Lower lobe of right lung (tissue), 2 donors: ENCODE measurements at places on chromosomes 13 and 19.

DNA sequence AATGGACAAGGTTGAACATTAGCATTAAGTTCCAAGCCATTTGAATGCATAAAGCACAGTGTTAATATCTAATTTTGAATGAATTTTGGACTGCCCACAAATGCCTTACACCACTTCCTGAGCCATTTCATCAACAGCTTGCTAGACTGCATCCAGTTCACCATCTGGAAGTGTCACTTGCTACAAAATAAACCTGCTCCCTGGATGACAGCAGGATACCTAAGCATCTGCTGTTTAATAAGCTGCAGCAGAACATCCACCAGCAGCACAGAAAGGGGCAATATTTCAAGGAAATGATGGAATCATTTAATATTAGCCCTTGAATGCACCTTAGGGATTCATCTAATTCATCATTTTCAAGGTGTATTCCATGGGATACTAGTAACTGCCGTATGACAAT, 76.6 kb upstream of the PCDH9 start:
- H3K36me3 ChIP-seq, result no peaks in the 10 kb centered on the region
- DNase-seq, result no peak
- H3K4me3 ChIP-seq, result no peak overlapping the region
- H3K27me3 ChIP-seq, result no peaks in the 10 kb centered on the region

- no peaks in the 10 kb centered on the region for H3K27me3 ChIP-seq
- no peak for DNase-seq
- H3K36me3 ChIP-seq, result no peaks in the 10 kb centered on the region
- no peaks in the 10 kb centered on the region for H3K4me1 ChIP-seq
Observed at GRCh38 chr19:34600366-34600765, 76.6 kb downstream of the SCGB2B2 start.

GRCh38 chr19:46614114-46614722, 10.7 kb downstream of the PTGIR start:
- H3K27me3 ChIP-seq, result no peaks in the 10 kb centered on the region
- no peak overlapping the region for H3K4me3 ChIP-seq
- H3K4me1 ChIP-seq, result peaks cover 34% of the 10 kb centered on the region
- H3K36me3 ChIP-seq, result peaks cover 15% of the 10 kb centered on the region
- no peak overlapping the region for H3K27ac ChIP-seq

- H3K27me3 ChIP-seq, result no peaks in the 10 kb centered on the region
- no peaks in the 10 kb centered on the region for H3K4me1 ChIP-seq
- H3K27ac ChIP-seq, result no peak within 1 kb of the TSS
- DNase-seq, result peak; percentile 90
- H3K36me3 ChIP-seq, result no peaks in the 10 kb centered on the region
Observed at GRCh38 chr19:49387936-49388372, at the start of gene KASH5. Gene KASH5 (plus strand): TSS chr19:49388249. CDS start chr19:49390884, 2,635 bp downstream.

- H3K27me3 ChIP-seq, result no peaks in the 10 kb centered on the region
- no peaks in the 10 kb centered on the region for H3K36me3 ChIP-seq
- H3K27ac ChIP-seq, result no peak overlapping the region
- DNase-seq, result no peak
- no peak overlapping the region for H3K4me3 ChIP-seq
Observed at GRCh38 chr13:109162248-109163036, 533.0 kb downstream of the MYO16 start.

GRCh38 chr13:33940898-33941297, 122.9 kb downstream of the RFC3 start:
- H3K36me3 ChIP-seq, result no peaks in the 10 kb centered on the region
- no peaks in the 10 kb centered on the region for H3K27me3 ChIP-seq
- no peak overlapping the region for H3K27ac ChIP-seq
- no peaks in the 10 kb centered on the region for H3K4me1 ChIP-seq
- DNase-seq, result no peak

DNA sequence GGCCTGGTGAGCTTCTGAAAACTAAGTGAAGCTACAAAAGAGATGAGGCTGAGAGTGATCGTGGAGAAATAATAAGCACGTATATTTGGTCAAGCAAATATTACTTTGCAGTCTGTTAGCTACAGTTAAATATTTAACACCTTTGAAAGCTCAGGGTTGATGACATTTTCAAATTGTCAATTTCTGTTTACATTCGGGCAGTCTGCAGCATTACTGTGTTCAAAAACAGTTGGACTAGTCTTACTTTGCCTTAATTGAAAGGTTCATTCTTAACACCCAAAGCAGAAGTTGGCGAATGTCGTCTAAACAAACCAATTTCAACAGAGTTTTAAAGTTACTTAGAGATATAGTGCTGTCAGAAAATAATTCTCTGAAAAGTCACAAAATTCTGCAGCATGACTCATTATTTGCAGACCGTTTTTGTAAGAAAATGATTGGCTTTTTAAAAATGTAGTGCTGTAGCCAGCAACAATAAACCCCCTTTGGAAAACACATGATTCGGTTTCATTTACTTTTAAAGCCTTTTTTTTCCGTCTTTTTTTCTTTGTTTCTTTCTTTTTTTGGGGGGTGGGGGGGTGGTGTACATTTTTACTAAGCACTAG, 549.0 kb downstream of the GPC6 start:
- no peaks in the 10 kb centered on the region for H3K4me1 ChIP-seq
- no peak for DNase-seq
- H3K27me3 ChIP-seq, result no peaks in the 10 kb centered on the region

DNA sequence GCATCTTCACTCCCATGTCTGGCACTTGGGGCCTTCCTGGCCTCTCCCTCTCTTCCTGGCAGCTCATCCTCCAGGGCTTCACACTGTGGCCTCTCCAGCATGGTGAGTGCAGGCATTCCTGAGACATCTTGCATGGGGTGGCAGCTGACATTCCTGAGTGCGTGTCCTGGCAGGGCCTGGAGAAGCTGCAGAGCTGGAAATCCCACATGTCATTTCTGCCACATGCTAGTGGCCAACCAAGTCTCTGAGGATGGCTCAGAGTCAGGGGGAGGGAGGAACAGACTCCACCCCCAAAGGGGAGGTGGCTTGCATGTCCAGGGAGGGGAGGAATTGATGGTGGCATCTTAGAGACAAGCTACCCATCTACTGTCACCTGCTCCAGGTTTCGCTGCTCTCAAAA, 41.6 kb upstream of the AMER2 start:
- no peaks in the 10 kb centered on the region for H3K36me3 ChIP-seq
- H3K4me3 ChIP-seq, result no peak overlapping the region
- no peaks in the 10 kb centered on the region for H3K4me1 ChIP-seq
- no peak for DNase-seq
- H3K27me3 ChIP-seq, result no peaks in the 10 kb centered on the region
- no peak overlapping the region for H3K27ac ChIP-seq

- H3K36me3 ChIP-seq, result no peaks in the 10 kb centered on the region
- no peak overlapping the region for H3K4me3 ChIP-seq
- no peaks in the 10 kb centered on the region for H3K27me3 ChIP-seq
- no peak overlapping the region for H3K27ac ChIP-seq
- no peak for DNase-seq
Observed at GRCh38 chr13:34352958-34353357, 535.0 kb downstream of the RFC3 start.

DNA sequence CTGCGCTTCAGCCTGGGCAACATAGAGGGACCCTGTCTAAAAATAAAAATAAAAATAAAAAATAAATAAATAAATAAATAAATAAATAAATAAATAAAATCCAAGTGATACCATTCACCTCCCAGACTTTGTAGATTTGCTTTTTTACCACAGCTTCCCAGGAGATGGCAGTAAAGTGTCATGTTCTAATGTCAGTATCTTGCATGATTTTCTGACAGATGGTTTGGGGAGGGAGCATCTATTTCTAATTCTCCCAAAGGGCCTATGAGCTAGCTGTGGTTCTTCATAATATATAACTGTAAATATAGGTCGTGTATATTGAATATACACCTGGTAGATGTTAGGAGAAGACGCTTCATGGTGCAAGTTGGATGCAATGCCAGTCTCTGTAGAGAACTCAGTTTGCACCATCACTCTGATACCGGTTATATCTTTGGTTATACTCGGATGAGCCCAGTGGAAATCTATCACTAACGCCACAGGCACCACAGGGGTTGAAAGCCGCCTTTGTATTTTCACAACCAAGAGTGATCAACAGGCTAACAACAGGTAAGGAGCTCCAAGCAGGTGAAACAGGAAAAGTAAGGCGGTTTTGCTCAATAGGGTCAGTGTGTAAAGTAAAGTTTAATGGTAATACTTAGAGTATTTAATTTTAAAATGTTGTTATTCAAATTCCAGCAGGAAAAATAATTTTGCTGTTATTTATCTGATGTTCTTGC, 13.9 kb downstream of the APLP1 start:
- peaks cover 4% of the 10 kb centered on the region for H3K4me1 ChIP-seq
- no peak overlapping the region for H3K27ac ChIP-seq
- no peaks in the 10 kb centered on the region for H3K36me3 ChIP-seq
- H3K4me3 ChIP-seq, result no peak overlapping the region
- H3K27me3 ChIP-seq, result peaks cover 8% of the 10 kb centered on the region
- DNase-seq, result no peak
